ENCODE measurements at places on chromosomes 2 and 18.

DNA sequence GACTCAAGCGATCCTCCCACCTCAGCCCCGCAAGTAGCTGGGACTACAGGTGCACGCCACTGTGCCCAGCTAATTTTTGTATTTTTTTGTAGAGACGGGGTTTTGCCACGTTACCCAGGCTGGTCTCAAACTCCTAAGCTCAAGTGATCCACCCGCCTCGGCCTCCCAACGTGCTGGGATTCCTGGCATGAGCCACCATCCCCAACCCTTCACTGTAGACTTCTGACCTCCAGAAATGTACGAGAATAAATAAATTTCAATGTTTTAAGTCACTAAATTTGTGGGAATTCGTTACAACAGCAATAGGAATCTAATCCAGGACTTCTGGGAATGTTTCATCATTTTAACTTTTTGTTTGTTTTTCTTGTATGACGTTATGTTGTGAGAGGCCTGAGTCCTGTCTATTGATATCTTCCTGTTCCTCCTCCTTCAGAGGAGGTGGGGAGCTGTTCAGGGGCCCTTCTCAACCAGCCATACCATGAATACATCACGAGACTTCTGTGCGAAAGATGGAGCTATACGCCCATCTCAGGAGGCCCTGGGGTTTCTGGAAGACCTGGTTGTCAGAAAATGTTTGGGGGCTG lies 40.0 kb downstream of the TEX44 start:
- no peak for DNase-seq

DNA sequence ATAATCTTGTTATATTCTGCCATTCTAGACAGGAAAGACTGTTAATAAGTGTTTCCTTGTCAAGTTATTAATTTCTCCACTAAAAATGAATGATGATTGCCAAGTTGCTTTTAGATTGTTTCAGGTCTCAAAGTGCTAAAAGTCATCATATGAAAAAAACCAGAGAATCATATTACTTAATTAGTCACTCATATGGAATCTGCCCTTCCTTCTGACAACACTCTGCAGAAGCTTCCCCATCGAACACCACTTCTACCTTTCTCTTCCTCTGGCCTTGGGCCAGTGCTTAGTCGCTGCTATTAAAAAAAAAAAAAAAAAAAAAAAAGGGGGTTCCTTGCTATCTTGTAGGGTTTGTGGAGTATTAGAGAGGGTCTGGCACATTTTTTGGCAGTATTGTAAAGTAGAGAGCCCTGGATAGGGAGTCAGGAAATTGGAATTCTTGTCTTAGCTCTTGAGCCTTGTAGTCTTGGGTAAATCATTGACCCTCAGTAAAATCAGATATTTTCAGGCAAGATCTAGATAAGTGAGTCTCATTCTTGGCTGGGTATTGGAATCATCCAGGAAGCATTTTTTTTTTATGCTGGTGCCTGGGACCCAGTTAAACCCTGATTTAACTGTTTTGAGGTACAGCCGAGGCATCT lies 141.7 kb upstream of the CCDC68 start:
- no peak for DNase-seq

DNA sequence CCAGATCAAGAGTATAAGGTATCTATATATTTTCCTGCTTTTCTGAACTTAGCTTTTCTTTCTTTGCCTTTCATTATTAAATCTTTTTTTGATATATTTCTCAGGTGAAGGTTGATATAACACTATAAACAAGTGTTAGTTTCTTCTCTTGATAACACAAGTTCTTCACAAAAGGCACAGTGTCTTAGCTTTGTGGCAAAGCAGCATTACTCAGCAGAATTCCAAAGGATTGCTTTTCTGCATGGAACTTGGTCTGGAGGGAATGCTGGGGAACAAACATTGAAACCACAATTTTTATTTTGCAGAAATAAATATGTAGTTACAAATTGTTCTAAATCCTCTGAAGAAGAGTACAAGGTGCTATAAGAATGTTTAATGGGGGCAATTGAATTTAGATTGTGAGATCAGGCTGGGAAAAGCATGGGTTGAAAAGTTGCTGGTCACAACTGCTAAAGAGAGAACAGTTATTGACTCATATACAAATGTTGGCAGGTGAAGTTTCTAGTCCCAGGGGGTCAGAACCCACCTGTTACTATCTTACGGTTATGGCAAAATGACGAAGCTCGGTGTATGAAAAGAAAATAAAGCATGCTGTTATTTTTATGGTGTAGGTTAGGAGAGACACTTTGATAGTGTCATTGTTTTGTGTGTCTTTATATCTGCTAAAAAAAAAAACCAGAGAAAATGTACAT lies 68.2 kb downstream of the UBR3 start:
- no peak for DNase-seq

- DNase-seq: peak; percentile 11
Observed at GRCh38 chr2:40653829-40654228, 201.9 kb upstream of the SLC8A1 start.

DNA sequence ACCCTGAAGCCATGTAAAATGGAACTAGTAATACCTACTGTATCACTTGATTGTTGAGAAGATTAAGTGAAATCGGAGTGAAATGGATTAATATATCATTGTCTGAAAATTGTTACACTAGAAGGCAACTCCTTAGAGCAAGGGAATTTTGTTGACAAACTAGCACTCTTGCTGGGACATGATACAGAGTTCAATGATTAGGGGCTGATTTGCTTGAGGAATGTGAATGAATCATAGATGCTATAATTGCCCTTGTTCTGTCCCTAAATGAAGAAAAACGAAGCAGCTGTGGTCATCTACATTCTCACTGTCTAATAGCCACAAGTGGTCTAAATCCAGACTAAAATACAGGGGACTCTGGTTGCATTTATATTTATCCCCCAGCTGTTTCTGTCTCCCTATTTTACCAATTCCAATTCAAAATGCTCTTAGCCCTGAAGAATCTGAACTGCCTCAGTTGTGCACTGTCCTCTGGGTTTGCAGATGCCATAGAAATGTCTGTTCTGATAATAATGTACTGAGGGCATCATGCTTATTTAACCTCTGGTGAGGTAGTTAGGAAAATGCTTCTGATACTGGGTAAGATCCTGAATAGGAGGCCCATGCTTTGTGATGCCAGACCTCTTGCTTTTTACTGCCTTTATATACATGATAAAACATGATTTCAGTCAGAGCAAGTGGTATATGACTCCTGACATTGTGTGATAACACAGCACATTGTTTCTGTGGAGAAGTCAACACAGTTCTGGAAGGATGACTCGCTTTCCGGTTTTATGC lies 382.1 kb downstream of the NRXN1 start:
- DNase-seq: no peak

DNA sequence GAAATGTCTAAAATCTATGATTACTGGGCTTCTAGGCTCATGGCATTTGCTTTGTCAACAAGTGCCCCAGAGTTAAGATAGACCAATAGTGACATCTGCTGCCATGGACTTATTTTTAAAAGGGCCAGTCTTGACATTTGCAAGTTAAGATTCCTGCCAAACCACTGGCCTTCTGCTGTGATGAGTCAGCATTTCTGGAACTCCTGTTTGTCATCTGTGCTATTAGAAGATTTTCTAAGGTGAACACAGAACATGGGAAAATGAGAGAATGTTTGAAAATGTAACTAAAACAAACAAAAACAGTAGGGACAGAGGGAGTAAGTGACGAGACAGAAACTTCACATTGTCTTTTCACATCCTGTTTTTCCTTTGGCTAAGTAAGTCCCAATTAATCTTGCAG lies 93.7 kb upstream of the WDR75 start:
- DNase-seq: peak; percentile 77

GRCh38 chr2:148952621-148953020 lies 77.6 kb downstream of the KIF5C start:
- no peak for DNase-seq

DNA sequence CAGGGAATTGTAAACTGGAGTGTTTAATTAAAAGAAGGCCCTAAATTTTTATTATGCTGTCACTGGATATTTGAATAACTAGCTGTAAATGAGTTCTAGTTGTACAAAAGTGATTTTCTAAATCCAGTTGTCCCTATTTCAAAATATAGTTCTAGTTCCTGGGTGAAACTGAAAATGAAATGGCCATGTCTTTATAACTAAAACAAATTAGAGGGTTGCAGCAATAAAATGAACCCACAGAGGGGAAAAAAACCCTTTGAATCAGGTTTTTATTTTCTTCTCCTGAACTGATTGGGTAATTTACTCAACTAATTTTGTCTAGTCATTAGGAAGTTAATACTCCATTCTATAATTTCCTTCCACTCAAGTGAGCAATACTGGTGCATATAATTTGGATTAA lies 55.6 kb upstream of the MAP4K3 start:
- no peak for DNase-seq

GRCh38 chr2:7829241-7829640 lies 852.6 kb upstream of the ID2 start:
- DNase-seq: no peak

DNA sequence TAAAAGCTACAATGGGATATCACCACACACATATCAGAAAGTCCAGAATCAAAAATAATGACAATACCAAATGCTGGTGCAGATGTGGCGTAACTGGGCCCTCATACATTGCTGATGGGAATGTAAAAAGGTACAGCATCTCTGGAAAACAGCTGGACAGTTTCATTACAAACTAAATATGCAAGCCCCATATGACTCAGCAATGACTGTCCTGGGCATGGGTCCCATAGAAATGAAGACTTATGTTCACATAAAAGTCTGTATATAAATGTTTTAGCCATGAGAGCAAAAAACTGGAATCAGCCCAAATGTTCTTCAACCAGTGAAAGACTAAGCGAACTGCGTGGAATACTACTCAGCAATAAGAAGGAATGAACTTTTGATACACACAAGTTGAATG lies 56.7 kb downstream of the ALPK2 start:
- peak; percentile 83 for DNase-seq

DNA sequence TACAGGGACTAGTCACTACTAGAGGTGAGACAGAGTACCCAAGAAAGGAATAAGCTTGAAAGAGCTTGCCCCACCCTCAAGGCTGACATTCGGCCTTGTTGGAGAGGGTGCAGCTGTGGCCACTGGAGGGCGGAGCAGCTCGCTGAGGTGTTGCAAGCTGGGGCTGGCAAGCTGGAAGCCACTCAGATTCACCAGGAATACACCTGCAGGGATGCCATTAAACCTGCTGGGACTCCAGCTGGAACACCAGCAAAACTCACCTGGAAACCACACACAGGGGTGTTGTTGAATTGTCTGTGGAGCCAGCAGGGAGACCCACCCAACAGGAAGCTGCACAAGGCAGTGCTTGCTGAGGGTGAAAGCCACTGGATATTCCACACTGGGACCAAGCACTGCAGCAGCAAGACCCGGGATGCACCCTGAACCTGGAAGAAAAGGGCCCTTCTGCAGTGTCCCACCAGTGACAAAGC lies 26.1 kb downstream of the KCTD18 start:
- peak; percentile 4 for DNase-seq

DNA sequence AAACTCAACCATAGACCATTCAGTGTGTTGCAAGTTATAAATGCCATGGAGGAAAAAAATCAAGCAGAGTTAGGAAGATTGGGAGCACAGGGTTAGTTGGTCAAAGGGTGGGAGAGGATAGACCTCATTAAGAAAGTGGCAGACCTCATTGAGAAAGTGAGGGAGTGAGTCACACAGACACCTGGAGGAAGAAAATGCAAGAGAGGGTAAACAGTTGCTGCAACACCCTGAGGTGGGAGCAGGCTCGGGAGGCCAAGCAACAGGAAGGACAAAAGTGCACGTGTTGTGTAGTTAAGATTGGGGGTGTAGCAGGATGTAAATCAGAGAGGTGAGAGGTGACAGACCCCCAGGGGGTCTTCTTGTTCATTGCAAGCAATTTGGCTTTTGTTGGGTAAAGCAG lies 6.4 kb downstream of the IL1RL1 start:
- DNase-seq: no peak

GRCh38 chr18:62200121-62200914 lies 13.3 kb downstream of the RELCH start:
- DNase-seq: no peak

GRCh38 chr18:22417496-22418188 lies at the start of gene CTAGE1:
TSS of gene CTAGE1 (minus strand) at chr18:22417915. CDS start at chr18:22417811, 104 bp downstream.
- DNase-seq: no peak

GRCh38 chr18:5197461-5197860 lies 404 bp upstream of the AKAIN1 start:
- DNase-seq: no peak

DNA sequence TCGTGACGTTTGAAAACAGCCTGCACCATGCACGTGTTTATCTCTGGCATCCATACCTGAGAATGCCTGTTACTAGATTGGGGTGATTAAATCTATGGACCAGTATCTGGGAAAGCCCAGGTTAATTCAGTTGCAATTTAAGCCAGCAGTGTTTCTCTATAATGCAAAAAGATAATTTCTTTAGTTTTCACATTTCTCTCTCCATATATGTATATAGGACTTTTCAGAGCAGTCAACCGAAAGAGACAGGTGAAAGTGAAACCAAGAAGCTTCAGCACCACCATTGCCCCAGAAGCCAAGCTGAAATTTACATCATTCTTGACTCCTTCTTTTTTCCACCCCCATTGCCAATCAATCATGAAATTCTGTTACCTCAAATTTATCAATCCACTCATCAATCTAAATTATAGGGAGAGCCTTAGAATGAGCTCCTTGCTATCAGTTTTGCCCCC lies 2.7 kb upstream of the LRP2 start:
- DNase-seq: no peak

- no peak for DNase-seq
Observed at GRCh38 chr2:119716284-119716672, 37.3 kb downstream of the TMEM177 start.

- DNase-seq: no peak
Observed at GRCh38 chr18:68480196-68480595, 234.7 kb downstream of the TMX3 start.

GRCh38 chr2:107775211-107775610 lies 51.5 kb upstream of the RGPD4 start:
- no peak for DNase-seq

DNA sequence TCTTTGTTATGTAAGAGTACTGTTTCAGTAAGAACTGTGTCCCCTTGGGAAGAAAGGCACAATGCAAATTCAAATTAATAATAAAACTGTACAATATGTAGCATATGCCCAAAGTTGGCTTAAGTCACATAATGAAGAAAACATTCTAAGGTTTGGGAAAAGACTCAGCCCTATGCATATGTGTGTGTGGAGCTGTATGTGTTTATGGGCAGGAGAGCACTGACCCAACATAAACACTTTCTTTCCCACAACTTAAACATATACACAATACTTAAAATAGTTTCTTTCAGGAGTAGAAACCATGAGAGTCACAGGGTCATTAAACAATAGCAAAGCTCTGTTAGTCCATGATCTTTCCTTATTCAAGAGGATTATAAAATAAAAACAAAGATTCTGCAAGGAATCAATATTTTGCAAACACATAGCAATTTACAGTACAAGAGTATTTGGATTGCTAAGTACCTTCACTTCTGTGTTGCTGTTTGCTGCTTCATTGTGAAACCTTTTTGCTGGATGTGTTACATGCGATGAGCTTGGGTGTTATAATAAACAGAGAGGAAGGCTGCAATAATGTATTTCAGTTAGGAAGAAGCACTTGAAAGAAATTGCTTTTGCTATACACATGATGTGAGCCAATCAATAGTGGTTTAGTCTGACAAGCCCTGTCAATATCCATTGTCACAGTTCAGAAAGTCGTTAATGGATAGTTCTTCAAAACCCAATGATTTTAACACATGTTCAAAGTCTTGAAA lies 347.3 kb downstream of the ARHGAP15 start:
- no peak for DNase-seq

GRCh38 chr2:74499267-74499939 lies at the start of gene LBX2:
TSS of gene LBX2 (minus strand) at chr2:74499603. CDS start at chr2:74499537, 66 bp downstream.
- no peak for DNase-seq

All from HS-27A (cell line).